ENCODE measurements at places on chromosomes 3 and 15.

- DNase-seq: no peak
These were observed 36.5 kb upstream of the HACD2 start for GRCh38 chr3:123621186-123621849.

GRCh38 chr15:49900903-49901235 is 218.2 kb downstream of the ATP8B4 start:
- no peak for DNase-seq

- no peak for DNase-seq
These were observed 4.8 kb downstream of the ADPGK start for GRCh38 chr15:72778796-72779195.

DNA sequence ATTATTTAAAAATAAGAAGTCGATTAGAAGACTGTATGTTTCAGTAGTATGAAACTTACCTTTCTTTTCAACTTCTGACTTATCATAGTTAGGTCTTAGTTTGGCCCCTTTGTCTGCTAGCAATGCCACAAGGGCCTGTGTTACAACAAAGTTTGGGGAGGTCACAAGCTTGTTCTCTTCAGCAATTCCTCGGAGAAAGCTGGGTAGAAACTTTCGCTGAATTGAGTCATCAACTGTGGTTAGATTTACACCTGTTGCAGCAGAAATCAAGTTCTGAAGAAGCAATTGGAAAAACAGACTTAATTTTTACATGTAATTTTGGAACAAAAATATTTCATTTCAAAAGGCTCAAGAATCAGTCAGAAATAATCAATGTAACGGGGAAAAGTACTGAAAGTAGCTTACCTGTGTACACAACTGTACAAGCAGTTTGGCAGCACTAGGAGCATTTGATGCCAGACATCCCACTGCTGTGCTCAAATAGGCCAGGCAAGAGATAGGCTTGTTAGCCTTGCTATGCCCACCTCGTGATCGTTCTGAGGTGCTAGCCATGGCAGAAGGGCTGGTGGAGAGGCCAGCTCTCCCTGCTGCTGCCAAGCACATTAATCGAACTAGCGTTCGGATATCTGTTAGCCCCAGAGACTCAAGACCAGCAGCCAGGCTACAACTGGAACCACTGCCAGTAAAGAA is 58.6 kb downstream of the FBXL22 start:
- no peak for DNase-seq

- DNase-seq: no peak
These were observed 685.7 kb downstream of the MECOM start for GRCh38 chr3:168977716-168978374.

DNA sequence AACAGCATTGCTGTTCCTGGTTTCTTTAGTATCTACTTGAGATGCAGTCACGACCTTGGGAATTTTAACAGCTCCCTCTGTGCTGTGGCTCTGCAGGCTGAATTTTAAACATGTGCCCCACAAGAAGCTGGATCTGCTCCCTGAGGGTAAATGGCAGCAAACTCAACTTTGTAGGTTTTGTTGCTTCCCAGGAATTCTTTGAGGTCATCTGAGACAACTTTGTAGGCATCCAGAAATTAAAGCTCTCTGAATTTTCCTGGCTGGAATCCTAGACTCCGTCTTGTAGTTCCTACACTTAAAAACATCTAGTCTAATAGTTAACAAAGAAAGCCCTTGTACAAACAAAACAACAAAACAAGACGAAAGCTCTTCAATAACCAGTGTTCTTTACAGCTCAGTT is 366.3 kb downstream of the FEZF2 start:
- no peak for DNase-seq

DNA sequence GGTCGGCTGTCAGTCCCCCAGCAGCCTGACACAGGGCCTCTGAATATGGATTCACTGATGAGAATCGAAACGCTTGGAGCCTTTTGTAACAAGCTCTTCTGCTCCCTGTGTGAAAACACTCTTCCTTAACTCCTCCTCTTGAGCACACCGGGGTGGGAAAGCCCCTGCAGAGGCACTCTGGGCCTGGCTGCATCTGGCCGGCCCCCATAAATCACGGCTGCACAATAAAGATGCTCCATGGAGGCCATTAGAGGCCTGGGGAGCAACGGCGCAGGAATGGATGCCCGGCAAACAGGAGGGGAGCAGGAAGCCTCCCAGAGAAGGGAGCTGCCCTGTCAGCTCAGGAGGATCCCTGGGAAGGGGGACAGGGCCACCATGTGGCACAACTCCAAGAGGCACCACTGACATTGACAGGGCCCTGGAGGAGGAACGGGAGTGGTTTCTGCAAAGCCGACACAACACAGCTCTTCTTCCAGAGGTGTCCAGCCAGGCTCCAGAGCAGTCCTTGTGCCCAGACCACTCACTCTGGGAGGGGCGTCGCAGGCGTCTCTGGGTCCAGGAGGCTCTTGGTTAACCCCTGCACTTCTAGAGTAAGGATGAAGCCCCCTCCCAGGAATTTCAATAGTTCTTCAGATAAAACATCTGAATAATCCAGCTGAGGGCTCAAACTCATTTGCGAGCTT is 509.3 kb upstream of the PPP2R3A start:
- no peak for DNase-seq

- DNase-seq: no peak
These were observed 110.3 kb upstream of the MITF start for GRCh38 chr3:69628951-69629350.

DNA sequence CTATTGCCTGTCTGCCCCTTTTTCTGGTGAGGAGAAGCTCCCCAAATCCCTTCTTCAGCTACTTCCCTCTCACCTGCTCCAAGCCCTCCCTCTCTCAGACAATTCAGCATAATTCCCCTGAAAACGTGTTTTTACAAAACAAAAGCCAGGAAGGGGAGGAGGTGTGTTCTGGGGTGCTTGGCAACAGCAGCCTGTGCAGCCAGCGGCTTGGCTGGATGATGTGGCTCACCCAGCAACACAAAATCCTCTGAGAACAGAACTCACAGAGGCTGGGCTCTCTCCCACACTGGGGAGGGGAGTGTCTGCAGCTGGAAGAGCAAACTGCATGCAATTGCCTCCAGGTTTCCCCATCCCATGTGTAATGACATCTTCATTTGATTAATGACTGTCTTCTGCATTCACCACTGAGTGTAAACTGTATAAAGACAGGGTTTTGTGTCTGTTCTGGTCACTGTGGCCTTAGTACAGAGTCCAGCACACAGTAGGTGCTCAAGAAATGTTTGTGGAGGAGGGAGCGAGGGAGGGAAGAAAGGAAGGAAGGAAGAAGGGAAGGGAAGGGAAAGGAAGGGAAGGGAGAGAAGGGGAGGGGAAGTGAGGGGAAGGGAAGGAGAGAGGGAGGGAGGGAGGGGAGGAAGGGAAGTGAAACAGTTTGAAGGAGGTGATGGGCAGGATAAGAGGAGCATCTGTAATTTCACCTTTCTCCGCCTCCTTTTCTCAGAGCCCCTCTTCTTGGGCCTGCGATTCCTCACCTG is 70.1 kb upstream of the GLCE start:
- DNase-seq: no peak

- DNase-seq: no peak
These were observed 74.4 kb upstream of the CTDSPL start for GRCh38 chr3:37787153-37787867.

- no peak for DNase-seq
These were observed 34.3 kb downstream of the DNAH1 start for GRCh38 chr3:52350416-52350815.

GRCh38 chr15:25372298-25372697 is 66.5 kb downstream of the UBE3A start:
- DNase-seq: no peak

DNA sequence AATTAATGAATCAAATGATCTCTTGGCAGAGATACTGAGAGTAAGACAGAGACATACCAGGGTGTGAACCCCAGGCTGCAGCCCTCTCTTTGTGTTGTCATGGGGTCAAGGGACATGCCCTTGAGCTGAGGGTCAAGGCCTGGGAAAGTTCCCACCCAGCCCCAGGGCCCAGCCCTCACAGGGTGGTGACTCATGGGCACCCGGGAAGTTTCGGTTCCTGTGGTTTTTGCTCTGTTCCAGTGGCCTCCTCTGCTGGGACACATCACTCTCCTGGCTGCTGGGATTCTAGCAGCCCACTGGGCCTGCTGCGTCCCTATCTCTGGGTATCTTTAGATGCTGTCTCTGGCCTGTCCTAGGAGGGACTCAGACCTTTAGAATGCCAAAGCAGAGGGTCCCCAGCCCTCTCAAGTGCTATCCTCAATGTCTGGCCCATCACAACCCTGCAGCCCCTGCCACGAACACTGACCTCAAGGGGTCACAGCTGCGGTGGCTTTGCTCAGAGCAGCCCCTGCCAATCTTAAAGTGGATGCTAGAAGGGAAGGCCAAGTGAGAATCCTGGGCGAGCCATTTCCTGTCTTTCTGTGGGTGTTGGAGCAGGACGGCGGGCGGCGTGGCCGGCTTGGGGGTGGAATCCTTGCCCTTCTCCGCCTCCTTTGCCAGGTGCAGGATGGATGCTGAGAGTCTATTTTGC is 148.4 kb upstream of the TLE3 start:
- no peak for DNase-seq

- DNase-seq: no peak
These were observed at the start of gene STXBP5L for GRCh38 chr3:120908030-120908794. STXBP5L (plus strand) TSS chr3:120908205; CDS start chr3:120909579, 1,374 bp downstream.

DNA sequence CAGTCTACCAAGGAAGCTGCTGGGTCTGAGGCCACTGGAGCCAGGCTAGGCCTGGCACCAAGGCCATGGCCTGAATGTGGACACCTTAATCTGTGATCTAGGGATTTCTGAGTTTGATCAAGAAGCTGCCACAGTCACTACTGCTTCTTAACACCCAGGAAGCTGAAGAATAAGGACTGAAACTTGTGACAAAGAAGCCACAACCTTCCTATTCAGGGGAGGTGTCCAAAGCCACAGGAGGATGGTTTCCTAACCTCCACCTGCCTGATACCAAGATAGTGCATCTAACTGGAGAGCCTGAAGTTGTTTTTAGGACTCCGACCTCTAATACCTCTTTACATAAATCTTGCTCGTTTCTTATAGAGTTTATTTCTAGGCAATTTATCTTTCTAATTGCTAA is 5.5 kb upstream of the ANO10 start:
- DNase-seq: no peak

- no peak for DNase-seq
These were observed 38.3 kb downstream of the IFT57 start for GRCh38 chr3:108183971-108184370.

DNA sequence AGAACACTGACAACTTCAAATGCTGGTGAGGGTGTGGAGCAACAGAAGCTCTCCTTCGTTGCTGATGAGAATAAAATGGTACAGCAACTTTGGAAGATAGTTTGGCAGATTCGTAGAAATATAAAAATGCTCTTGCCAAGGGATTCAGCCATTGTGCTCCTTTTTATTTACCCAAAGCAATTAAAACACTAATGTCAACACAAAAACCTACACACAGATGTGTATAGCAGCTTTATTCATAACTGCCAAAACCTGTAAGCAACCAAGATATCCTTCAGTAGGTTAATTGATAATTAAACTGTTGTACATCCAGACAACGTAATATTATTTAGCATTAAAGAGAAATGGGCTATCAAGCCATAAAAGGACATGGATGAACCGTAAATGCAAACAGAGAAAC is 37.8 kb upstream of the LSAMP start:
- DNase-seq: no peak

DNA sequence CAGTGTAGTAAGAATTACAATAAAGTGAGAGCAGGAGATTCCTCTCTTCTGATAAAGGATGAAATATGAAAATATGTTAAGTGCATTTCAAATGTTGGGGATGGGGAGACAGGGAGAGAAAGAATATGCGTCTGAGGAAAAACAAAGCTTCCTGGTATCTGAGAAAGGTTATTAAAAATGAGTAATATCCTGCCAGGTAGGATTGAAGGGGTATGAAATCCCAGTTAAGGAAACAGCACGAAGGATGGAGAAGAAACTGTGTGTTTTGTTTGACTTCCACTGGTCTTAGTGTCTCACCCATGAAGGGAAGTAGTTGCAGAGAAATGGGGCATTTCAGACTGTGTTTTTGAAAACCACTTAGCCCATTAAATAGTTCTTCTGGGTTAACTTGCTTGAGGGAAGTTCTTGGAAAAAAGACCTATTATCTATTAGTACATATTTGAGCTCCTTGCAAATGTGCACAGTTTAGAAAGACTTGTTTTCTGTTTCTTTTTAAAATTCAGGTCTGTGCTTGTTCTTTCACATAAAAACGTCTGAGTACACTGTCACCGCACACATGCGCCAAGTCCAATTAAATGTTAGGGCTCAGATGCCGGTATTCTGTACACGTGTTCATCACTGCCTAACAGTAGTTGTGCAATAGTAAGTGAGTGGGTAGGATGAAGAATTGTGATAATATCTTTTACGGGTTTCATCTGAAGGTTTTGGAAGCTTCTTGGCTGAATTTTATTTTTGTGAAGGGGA is 196.1 kb upstream of the P2RY1 start:
- DNase-seq: no peak

GRCh38 chr15:80060356-80061006 is 1.0 kb downstream of the ZFAND6 start:
- DNase-seq: no peak

DNA sequence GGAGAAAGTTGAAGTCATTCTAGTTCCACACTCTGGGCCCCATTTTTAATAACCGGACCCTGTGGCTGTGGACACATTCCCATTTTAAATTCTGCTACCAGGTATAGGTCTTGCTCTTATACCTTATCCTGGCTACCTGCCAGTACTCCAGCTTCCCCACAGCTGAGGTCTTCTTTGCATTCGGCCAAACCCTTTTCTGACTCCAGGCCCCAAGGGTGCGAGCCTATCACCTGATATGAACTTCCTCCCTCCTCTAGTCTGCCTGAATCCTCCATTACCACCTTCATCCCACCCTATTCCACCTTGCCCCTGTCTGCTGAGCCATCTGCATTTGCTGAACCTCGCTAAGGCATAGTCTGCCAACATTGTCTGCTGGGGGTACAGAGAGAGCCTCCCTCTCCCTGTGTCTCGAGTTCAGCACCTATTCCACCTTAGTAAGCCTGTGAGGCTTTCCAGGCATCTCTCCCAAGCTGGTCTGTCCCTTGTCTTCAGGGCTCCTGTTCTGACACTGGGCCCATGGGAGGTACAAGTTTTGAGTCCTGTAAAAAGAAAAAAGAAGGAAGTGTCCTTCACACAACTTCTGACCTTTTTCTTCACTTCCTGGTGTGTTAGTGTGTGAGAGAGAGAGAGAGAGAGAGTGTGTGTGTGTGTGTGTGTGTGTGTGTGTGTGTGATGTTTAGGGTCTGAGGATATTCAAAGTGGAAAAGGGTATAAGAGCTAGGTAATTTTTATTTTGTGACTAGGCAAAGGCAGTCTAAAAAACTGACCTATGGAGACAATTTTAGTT is 27.0 kb downstream of the PDE8A start:
- DNase-seq: no peak

GRCh38 chr3:87088993-87089841 is 98.3 kb upstream of the VGLL3 start:
- DNase-seq: no peak

- no peak for DNase-seq
These were observed 8.1 kb upstream of the MINDY4B start for GRCh38 chr3:150913133-150913922.

DNA sequence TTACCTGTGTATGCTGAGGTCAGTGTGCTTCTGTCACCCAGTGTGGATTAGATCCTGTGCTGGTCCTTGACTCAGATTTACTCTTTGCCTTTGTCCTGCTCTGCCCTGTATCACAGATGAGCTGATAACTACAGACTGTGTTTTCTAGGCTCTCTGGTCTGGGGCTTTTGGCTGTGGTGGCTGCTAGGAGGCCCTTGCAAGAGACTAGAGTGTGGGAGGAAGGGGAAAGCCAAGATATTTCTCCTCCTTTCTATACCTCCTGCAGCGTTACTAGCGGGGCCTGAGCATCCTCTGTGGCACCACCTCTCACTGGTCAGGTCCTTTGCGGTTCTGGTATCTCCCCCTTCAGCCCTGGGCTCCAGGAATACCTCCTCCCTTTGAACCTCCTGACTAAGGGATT is 282.3 kb upstream of the TBC1D5 start:
- no peak for DNase-seq
